ENCODE measurements at places on chromosomes 4 and X.

DNA sequence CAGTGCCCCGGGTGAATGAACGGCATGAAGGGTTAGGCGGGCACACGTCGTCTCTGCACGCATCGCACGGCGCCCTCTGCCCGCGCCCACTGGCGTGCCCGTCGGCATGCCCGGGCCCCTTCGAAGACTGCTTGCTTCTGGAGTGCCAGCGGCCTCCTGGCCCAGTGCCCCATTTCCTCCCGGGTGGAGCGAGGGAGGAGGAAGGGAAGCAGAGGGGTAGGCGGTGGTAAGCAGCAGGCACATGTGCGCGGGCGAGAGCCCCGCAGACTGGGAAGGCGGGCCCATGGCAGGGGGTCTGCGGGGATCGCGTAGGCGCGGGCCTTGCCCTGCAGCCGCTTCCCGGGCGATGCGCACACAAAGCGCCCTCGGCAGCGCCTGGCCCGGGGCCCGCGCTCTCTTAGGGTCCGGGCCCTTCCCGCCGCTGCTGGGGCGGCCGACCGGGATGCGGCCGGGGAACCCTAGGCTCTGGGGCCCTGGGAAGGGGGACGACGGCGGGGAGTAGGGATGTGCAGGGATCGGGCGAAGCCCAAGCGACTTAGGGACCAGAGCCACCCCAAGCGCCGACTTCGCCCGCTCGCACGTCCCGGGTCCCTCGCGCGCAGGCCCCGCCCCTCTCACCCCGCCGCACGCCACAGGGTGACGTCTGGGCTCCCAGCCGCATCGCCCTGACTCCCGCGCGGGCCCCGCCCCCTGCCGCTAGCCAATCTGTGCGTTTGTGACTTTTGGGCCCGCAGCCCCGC lies 866 bp upstream of the EMD start:
- DNase-seq = peak; percentile 86

- DNase-seq = no peak
Observed at GRCh38 chr4:186368281-186368680, 102.3 kb downstream of the F11 start.

DNA sequence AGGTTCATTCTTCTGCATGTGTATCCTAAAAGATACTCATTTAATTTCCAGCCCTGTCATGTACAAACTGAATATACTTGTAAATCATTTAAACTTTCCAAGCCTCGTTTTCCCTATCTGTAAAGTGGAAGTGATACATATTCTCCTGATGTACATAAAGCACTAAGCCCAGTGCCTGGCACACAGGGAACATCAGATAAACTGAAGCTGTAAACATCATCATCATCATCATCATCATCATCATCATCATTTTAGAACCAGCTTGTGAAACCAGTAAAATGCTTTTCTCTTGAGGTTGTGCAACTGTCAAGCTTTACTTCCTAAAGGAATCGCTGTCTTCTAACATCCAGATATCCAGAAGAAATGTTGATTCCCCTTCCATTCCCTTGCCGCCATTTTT lies 83.3 kb upstream of the ANXA3 start:
- no peak for DNase-seq

DNA sequence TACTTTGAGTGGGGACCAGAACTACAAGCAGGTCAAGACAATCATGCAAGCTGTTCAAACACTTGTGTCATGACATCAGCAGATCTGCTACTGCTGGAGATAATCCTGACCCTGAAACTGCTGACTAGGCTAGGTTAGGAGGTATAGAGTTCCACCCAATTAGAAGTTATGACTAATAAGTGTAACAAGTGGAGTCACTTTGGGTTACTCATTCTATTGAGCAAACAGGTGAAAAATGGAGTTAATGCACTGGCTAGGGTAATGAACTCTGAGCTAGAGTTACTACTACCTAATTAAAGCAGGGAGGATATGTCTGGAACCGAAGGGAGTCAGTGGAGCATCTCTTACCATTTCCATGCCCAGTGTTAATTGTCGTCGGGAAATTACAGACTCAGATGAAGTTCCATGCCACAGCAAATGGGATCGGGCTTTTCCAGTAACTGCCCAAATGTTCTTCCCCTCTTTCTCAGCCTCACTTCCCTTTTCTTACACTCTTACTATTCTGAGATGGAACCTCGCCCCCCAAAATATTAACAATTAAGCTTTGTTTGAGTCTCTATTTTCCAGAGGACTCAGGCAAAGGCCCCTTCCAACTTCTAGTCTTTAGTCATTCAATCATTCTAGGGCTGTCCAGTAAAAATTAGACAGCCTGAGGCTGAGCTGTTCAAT lies 19.8 kb upstream of the MANBA start:
- no peak for DNase-seq

DNA sequence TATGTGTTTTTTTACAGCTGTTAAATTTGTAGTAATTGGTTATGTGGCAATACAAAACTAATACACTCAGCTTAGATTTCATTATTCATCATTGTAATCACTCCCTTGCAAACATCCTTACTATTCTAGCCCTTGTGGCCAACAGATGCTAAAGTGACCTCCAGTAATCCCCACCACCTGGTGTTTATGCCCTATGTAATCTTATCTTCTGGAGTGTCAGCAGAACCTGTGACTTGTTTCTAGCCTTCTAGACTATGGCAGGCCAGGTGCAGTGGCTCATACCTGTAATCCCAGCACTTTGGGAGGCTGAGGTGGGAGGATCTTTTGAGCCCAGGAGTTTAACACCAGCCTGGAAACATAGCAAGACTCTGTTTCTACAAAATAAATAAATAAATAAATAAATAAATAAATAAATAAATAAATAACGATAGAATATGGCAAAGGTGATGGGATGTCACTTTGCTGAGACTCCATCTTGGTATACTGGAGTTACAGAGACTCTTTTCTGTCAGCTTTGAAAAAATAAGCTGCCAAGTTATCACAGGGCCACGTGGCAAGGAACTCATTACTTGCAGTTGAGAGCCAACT lies 12.3 kb upstream of the TSR2 start:
- DNase-seq = no peak

DNA sequence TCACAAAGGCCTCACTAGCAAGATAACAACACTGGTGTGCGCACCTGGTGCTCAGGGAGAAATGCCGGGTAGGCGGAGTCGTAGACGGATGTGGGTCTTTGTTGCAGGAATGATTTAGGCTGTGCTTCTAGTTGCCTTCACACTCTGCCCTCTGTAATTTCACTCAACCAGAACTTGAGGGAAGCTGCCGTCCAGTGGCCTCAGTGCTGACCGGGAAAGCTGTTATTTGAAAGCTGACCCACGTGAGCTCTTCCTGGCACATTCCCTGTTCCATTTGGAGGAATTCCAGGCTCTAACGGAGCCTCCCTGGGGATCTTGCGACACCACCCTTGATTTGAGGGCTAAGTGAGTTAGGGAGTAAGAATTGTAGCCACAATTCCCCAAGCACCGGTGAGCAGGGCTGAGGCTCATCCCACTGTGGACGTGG lies 15.9 kb downstream of the SH3TC1 start:
- peak; percentile 69 for DNase-seq

GRCh38 chr4:186919340-186919739 lies 195.7 kb upstream of the FAT1 start:
- DNase-seq = no peak

- no peak for DNase-seq
Observed at GRCh38 chr4:143559757-143560147, 46.2 kb downstream of the SMARCA5 start.

DNA sequence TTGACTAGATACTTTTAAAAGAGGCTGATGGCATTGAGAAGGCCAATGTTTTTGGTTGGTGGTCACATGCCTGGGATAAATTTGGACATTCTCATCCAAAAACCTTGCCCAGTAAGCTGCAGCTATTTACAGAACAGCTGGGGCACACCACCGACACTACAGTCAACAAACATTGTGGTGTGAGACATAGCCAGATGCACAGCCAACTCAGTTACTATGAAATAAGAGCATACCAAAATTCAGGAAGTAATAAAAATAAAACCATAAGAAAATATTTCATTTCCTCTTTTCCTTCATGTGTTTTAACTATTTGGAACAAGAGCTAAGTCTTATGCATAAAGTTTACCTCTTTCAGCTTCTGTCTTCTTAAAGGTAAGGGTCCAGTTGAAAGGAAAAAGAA lies 8.8 kb downstream of the PPM1K start:
- no peak for DNase-seq

GRCh38 chrX:43676971-43677572 lies 21.0 kb downstream of the MAOA start:
- no peak for DNase-seq

DNA sequence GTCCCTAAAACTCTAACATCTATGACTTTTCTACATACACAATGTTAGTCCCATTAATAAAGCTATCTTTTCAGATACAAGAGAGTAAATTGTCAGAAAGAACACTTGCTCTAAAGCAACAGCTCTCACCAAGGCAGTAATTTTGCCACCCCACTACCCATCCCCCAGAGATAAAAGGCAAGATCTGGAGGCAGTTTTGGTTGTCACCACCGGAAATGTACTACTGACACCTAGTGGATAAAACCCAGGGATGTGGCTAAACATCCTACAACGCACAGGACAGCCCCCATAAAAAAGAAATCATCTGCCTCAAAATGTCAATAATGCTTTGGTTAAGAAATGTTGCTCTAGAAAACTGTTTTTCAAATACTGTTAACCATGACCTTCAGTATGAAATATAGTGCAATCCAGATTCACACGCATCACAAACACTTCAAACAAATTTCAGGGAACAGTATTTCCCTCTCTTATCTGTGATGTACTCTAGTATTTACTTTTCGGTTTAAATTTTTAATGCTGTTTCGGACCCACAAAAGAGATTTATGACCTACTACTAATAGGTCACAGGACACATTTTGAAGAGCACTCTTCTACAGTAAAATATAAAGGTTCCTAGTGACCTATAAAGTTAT lies 5.1 kb downstream of the FBXL5 start:
- no peak for DNase-seq

GRCh38 chr4:152486429-152487389 lies 49.2 kb downstream of the FBXW7 start:
- no peak for DNase-seq

DNA sequence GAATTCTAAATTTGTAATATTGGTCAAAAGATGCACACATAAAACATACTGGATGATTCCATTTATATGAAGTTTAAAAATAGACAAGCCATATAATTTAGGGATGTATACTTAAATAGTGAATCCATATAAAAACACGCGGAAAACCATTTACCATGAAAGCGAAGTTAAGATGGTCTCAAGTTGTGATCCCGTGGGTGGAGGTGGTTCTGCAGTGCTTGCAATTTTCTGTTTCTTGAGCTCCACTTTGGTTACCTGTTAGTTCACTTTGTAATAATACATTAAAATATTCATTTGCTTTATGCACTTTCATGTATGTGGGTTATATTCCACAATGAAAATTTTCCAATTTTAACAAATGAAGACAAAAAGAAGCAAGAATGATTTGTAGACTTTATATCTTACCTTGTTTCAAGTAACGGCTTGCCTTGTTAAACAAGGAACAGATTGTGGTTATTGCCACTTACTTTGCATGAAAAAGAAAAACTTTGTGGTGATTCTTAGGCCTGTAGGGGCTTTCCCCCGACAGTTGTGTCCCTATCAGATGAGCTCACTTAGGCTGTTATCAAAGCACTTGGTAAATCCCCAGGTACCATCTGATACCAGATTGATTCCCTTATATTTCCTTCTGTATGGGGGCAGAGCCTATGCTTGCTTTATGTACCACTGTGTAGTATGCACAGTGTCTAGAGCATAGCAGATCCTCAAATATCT lies 12.2 kb downstream of the UCP1 start:
- DNase-seq = no peak

- no peak for DNase-seq
Observed at GRCh38 chrX:128897621-128898020, 625.7 kb downstream of the SMARCA1 start.

- no peak for DNase-seq
Observed at GRCh38 chr4:172404676-172405075, 591.5 kb downstream of the GALNTL6 start.

DNA sequence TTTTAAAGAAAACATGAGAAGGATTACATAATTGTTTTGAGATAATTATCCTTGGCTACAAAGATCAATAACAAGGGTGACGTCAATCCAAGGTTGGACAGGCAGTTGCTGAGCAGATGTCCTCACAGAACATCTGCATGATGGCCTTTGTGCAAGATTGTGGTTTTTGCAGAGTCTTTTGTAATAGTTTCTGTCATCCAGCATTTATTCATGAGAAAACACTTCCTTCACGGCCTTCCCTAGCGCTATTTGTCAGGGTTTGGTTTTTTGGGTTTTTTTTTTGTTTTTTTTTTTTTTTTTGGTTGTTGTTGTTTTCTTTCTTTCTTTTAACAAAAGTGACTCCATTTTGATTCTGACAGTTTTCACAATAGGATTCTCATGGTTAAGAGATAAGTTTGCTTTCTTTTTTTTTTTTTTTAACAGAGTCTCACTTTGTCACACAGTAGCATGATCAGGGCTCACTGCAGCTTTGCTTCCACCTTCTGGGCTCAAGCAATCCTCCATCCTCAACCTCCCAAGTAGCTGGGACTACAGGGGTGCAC lies 31.5 kb upstream of the ELF2 start:
- DNase-seq = no peak

DNA sequence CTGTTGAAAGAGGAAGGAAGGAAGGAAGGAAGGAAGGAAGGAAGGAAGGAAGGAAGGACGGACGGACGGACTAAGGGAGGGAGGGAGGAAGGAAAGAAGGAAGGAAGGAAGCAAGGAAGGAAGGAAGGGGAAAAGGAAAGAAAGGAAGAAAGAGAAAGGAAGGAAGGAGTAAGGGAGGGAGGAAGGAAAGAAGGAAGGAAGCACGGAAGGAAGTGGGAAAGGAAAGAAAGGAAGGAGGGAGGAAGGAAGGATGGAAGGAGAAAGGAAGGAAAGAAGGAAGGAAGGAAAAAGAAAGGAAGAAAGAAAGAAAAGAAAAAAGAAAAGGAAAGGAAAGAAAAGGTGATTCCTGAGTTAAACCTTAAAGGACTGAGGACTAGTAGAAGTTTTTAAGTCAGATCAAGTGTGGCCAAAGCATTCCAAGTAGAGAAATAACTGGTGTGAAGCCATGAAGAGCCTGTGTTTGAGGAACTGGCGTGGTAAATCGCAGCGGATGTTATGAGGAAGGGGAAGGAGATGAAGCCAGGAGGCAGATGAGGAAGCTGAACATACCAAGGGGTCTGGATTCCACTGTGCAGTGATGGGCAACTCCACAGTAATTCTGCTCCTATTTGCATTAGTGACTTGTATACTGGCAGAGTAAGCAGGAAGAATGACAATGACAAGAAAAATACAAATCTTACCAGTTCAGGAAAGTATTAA lies 163.5 kb downstream of the MGST2 start:
- no peak for DNase-seq

GRCh38 chrX:68998716-68999115 lies 166.5 kb downstream of the PJA1 start:
- no peak for DNase-seq

DNA sequence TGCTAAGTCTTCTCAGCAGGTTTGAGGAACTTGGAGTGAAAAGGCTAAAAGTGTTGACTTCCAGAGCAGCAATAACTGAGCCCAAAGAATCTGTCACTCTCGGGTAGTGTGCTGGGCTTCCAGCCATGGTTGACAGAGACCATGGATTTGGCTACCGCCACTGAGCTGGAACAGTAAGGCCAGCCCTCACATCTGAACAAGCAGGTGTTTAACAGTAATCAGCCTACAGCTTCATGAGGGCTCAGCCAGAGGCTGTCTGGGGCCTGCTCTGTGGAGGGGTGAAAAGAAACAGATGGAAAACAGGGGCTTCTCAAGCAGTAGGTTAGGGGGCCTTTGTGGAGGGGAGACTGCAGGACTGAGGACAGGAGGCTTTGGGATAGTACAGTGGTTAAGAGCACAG lies 14.9 kb downstream of the RASL11B start:
- DNase-seq = no peak

GRCh38 chr4:13985837-13986236 lies 358.3 kb upstream of the BOD1L1 start:
- DNase-seq = no peak
